H7 (cell line): ENCODE measurements at places on chromosomes 2 and 18. TPM values are rescaled to one million over a fixed set of nuclear protein-coding genes. Genes with fewer than 3 reads are reported as not detected.

- DNase-seq: peak; percentile 86
These were observed 81.4 kb downstream of the BIN1 start for GRCh38 chr2:127025359-127026166.

- no peak for DNase-seq
These were observed 341.5 kb upstream of the TMEFF2 start for GRCh38 chr2:192535956-192536921.

DNA sequence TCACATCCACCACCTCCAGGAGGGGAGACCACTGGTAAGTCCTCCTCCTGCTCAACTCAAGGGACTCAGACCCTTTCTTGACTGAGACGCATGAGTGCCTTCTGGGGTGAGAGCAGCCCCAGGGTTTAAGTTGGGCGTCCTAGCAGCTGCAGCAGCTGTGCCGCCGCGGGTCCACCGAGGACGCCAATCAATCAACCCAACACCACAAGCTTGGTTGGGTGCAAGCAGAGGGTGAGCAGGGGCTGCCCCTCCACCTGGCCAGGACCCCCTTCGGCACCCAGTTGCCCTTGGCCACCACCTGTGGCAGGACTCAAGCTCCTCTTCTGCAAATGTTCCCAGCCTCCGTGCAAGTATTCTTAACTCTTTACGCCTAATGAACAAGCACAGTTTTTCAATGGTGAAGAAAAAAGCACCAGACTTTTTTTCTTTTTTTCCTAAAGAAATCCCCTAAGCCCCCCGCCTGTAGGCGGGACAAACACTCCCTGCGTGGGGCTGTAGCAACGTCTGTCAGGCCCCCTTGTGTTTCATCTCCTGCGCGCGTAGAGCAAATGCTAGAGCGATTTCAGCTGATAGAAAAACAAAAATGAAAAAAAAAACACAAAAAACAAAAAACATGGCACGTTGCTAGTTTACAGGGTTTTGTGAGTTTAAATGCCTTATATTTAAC, 197.1 kb downstream of the LOXHD1 start:
- peak; percentile 51 for DNase-seq

DNA sequence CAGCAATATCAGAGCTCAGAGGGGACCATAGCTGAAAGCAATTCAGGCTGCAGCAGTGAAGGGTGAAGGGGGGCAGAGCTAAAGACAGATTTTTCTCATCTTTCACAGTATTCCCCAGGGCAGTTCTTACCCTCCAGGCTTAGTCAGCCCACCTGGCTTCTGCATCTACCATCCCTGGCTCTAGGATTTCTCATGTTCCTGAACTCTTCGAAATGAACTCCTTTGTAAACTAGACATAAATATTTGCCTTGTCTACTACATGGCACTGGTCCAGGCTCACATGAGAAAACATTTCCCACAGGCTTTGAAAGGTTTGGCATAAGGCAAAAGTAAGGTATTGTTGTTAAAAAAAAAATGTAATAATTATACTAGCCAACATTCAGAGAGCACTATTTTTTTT, 23.6 kb upstream of the NEB start:
- no peak for DNase-seq

- no peak for DNase-seq
These were observed 104.1 kb downstream of the CHN1 start for GRCh38 chr2:174901075-174901474.

The TTLL4 gene
- total RNA-seq: 82.1 and 87.6 TPM in 2 replicates

The SLC9A4 gene
- total RNA-seq: not detected in 2 replicates

GRCh38 chr2:216865658-216866057, 5.8 kb upstream of the TNP1 start:
- no peak for DNase-seq

DNA sequence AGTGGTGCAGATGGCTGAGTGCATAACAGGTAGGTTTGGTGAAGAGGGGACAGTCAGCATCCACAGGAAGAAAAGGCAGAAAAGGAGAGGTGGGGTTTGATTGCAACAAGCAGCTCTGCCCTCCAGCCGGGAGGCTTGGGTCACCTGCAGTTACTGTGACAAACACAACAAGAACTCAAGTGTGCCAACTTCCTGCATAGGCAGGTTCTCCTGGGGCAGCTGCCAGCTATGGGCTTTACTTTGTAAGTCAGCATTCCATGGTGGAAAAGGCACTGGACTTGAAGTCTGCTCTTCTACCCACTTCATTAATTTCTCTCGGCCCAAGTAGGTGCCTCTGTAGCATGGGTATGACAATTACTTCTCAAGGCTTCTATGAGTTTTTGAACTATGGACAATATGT, 98.9 kb downstream of the MYT1L start:
- no peak for DNase-seq

The CRYGD gene
- total RNA-seq: 5.2 and 5.5 TPM in 2 replicates

The BCS1L gene
- 31.1 and 32.2 TPM in 2 replicates for total RNA-seq

The GPR45 gene
- total RNA-seq: 0.15 TPM in 1 of 2 replicates, not detected in the other

- DNase-seq: no peak
These were observed 20.8 kb upstream of the ATIC start for GRCh38 chr2:215290980-215291599.

The GALR1 gene
- 0.15 and 0.17 TPM in 2 replicates for total RNA-seq

DNA sequence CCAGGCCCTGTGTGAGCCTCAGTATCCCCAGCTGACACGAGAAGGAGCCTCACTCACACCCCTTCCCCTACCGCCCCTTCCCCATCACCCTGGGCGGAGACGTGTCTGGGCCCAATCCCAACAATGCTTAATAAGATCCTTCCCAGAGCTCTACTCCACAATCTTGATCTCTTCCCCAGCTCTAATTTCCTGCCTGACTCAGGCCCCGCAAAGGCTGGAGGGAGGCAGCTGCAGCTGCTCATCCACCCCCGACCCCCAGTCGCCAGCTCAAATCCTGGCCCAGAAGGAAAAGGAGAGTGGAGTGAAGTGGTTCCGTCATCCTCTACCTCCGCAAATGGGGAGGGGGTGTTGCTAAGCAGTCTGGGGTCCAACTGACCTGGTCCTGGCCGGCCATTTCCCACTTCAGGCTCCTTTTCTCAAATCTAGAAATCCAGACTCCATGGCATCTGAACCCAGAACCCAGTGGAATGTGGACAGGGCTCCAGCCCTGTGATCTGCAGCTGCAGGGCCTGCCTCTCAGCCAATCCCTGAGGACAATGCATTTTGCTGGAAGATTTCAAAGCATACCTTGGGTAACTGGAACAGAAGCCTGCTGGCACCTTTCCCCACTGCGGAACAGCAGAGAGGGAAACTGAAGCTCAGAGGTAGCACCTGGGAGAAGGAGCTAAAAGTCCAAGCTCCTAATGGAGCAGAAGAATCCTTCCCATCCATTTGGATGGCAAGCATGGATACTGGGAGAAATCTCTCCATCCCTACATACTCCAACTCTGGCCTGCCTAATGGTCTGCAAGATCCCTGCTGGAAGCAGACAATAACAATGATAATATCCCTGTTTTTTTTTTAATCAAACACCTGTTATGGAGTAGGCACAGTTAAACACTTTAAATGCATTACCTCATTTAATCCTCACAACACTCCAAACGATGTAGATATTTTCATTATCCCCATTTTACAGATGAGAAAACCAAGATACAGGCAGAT, 5.6 kb upstream of the TNS1 start:
- DNase-seq: no peak

- peak; percentile 64 for DNase-seq
These were observed 147.0 kb upstream of the ID2 start for GRCh38 chr2:8534729-8535468.

DNA sequence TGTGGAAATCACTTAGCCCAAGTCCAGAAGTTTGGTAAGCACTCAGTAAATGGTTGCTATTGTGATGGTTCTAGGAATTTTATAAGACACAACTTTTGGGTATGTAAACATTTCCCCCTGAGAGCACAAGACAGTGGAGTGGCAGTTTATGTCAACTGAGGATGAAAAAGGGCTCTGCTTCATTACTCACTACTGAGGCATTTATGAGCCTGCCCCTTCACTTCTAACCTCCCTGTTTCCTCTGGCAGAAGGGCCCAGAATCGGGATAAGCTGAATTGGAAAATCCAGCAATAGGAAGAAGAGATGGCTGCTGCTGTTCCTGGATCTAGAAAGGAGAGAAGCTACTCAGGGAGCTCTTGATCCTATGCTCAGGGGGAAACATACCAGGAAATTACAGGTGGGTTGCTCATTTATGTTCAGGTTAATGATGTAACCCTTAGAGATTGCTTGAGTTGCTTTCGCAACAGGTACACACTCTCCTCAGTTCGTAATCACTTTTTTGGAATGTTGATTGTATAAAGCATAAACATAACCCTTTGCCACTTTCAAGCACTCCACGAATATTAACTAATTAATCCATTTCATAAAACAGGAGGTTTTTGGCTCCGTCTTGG, 46.3 kb downstream of the ADCYAP1 start:
- DNase-seq: no peak

The SSB gene
- 110 and 169 TPM in 2 replicates for total RNA-seq

- no peak for DNase-seq
These were observed 73.2 kb upstream of the NETO1 start for GRCh38 chr18:72940986-72941385.

DNA sequence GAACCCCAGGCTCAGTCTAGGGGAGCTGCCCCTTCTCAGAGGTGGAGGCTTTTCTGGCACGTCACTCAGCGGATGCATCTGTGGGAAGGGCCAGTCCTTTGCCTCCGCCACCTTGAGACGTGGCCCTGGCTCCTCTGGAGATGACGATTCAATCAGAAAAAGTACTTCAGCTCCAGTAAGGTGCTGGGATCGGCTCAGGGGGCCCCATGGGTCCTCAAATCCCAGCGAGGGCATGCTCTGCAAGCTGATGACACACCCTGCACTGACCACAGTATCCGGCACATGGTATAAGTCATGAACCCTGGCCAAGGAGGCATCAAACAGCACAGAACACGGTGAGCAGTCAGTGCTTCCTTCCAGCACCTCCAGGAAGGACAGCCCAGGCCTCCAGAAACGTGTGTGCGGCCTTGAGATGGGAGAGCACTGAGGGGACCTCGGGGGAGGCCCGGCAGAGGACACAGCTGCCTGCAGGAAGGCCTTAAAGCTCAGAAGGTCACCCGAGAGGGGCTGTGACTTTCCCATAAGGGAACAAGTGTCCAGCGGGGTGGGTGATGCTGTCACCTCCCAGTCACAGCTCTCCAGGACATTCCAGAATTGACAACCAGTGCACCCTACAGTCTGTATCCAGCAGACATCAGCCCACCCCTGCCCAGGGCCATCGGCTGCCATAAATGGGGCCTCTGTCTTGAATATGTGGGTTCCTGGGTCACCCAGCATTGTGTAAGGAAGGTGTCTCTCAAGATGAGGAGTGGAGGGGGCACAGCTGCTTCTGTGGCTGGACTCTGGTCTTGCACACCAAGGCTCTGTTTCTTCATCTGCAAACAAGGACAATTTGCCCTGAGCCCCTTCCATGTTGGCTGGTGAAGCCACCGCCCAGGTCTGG, 205.8 kb downstream of the NDUFA10 start:
- no peak for DNase-seq
